ENCODE measurements at places on chromosomes 16 and 17. TPM values are rescaled to one million over a fixed set of nuclear protein-coding genes. Genes with fewer than 3 reads are reported as not detected.

- no peak for DNase-seq
These were observed 323.0 kb upstream of the TBX2 start for GRCh38 chr17:61076621-61077031.

DNA sequence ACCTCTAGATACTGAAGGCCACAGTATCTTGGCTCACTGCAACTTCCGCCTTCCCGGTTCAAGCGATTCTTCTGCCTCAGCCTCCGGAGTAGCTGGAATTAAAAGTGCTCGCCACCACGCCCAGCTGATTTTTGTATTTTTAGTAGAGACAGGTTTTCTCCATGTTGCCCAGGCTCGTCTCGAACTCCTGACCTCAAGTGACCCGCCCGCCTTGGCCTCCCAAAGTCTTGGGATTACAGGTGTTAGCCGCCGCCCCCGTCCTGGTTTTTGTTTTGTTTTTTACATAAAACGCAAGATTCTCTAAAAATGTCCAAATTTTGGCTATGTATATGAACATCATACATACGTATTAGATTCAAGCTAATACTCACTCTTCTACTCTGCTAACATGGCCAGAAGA lies 2.0 kb upstream of the GGNBP2 start:
- DNase-seq: no peak

DNA sequence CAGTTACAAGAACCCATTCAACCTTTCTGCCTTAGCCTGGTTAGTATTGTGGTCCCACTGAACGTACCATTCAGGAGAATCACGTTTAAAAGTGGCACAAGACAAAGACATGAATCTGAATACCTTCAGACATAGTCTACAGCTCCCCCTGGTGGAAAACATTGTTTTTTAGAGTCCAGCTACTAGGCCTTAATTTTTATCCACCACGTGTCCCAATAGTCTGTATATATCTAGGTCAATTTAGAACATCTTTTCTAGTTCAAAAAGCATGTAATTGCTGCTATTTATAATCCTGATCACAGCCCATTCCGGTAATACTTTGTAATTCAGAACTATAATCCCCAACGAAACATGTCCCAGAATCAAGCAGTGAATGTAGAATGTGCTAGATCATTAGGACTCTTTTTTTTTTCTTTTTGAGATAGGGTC lies 13.7 kb upstream of the GUCY2D start:
- DNase-seq: peak; percentile 58

DNA sequence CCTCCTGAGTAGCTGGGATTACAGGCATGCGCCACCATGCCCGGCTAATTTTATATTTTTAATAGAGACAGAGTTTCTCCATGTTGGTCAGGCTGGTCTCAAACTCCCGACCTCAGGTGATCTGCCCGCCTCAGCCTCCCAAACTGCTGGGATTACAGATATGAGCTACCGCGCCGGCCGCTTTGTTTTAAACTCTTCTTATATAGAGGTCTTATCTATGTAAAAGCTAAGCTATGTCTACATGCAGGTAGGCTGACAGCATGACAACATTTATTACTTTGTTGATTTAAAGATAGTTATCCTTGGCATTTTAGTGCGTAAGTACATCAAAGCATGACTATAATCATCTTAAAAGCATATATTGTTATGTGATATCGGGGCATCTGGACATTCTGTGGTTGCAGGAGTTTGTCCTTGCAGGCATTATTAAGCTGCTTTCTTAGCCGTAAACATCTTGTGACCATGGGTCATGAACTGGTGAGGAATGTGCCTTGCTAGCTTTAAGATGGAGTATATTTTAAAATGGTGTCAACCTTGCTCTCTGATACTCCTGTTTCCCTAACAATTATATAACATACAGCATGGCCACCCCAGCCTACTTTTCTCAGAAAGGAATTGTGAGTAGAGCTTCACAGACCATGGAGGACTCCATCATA lies 45.8 kb upstream of the TAOK1 start:
- DNase-seq: no peak

DNA sequence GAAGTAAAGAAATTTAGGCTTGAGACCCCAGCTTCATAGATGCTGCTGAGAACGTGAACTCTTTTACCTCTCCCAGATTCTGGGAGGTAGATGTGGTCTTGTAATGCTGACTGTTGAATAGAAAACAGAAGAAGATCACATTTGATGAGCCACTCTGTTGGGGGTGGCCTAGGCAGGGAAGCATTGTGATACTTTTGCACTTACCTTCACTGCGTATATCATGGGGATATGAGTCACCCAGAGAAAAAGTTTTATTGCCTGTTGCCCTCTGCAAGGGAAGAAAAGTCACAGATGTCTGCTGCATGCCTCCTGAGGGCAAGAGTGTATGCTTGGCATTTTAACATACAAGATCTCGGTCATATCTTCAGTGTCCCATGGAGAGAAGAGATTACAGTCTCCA lies 365.4 kb downstream of the SNX29 start:
- DNase-seq: no peak

DNA sequence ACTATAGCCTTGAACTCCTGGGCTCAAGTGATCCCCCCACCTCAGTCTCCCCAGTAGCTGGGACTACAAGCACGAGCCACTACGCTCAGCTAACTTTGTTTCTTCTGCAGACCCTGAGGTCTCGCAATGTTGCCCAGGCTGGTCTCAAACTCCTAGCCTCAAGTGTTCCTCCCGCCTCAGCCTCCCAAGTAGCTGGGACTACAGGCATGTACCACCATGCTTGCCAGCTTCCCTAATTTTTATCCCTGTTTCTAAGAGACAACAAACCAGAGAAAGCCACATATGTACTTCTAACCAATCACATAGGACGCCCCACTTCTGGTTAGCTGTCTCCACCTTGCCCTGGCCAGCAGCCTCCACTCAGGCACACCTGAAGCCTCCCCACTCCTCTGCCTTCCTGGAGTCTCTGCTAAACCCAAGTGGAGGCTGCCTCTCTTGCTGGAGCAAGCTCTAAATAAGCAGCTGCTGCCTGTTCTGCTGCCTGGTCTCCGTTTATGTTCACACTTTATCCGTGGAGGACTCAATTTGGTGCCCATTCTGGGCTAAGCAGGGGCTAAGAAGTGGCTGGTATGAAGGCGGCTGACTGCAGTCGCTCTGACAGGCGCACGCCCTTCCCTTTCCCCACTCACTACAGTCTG lies 24.7 kb downstream of the NSMCE1 start:
- peak; percentile 55 for DNase-seq

DNA sequence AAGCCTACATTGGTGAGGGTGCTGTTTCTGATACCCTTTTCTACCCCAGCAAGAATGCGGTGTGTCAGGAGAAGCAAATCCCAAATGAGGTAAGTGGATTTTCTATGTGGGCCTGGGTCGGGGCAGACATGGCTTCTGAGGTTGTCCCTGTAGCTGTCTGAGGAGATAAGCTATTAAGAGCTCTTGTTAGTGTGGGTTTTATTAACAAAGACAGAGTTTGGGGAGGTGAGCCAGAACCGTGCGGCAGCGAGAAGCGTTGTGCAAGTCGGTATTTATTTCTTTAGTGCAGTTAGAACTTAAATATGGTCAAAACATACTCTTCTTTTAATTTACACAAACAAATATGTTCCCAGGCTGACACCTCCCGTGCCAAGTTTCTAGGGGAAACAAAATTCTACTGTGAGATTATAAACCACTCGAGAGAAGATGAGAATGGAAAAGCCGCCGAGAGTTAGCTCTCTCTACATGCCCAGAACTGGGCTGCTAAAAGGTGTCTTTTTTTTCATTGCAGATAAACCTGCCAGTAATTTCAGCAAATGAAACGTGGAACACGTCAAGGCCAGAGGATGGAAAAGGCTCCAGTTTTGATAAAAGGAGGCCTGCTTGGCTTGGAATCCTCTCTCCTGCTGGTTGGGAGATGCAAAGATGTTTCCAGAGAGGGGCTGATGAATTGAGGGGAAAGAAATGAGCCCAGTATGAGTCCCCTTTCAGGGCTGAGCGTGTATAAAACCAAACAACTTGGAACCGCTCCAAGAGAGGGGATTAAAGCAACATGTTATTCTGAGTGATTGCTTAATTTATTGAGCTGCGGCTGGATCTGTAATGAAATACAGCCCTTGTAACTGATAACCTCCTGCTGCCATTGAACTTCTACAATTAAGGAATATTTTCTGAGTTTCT lies 254.6 kb downstream of the MRTFB start:
- no peak for DNase-seq

GRCh38 chr17:37174205-37174604 lies 201.6 kb upstream of the C17orf78 start:
- no peak for DNase-seq

- no peak for DNase-seq
These were observed 236.1 kb upstream of the TNRC6C start for GRCh38 chr17:77722366-77722765.

- DNase-seq: peak; percentile 30
These were observed 57.9 kb downstream of the AXIN2 start for GRCh38 chr17:65503557-65503956.

The SCGB1C2 gene
- total RNA-seq: not detected

The ZNF646 gene
- 8.3 TPM for total RNA-seq

The ACADVL gene
- total RNA-seq: 324 TPM

The HOXB8 gene
- 0.68 TPM for total RNA-seq

Measured in sigmoid colon (tissue), 7 donors.